Stimulated activated CD8-positive, alpha-beta memory T cell treated with anti-CD3 and anti-CD28 coated beads, Interleukin-7, amount 100 ng/mL, for 1 hour (primary cell): ENCODE measurements at places on chromosomes 7 and 10.

DNA sequence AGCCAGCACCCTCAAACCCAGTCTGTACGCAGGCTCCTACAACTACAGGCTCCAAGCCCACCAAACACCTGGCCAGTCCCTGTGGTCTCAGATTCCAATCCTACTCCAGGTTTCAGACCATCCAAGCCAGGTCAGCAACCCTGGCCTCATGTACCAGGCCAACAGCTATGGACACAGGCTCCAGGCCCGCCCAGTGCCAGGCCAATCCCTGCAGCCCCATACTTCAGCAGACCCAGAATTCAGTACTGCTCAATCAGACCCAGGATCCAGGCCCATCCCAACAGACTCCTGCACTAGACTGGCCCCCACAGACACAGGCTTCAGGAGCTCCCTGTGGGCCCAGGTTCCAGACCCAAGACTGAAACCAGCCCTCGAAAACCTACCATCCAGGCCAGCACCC lies 32.3 kb downstream of the HPSE2 start:
- no peak for DNase-seq

- no peak for DNase-seq
These were observed 240.5 kb downstream of the GLI3 start for GRCh38 chr7:41996381-41997035.

DNA sequence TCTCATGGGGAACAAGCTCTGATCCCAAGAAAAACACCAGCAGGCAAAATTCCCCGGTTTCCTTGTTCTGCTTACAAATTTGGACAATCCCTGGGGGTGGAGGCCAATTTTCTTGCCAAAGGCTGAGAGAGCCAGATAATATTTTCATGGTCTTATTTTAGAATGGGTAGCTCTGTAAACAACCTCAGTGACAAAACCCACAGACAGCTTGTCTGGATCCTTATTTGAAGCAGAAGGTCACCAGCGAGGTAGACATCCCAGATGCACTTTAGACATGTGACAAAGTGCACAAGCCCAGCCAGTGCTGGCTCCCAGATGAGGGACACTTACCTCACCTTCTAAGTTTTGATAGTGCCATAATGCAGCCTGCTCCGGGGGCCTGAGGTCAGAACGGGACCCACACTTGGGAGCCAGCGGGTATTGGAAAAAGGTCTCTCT lies 102.6 kb upstream of the DDC start:
- DNase-seq = no peak

GRCh38 chr7:100882201-100882600 lies 7.3 kb downstream of the SRRT start:
- DNase-seq = no peak

DNA sequence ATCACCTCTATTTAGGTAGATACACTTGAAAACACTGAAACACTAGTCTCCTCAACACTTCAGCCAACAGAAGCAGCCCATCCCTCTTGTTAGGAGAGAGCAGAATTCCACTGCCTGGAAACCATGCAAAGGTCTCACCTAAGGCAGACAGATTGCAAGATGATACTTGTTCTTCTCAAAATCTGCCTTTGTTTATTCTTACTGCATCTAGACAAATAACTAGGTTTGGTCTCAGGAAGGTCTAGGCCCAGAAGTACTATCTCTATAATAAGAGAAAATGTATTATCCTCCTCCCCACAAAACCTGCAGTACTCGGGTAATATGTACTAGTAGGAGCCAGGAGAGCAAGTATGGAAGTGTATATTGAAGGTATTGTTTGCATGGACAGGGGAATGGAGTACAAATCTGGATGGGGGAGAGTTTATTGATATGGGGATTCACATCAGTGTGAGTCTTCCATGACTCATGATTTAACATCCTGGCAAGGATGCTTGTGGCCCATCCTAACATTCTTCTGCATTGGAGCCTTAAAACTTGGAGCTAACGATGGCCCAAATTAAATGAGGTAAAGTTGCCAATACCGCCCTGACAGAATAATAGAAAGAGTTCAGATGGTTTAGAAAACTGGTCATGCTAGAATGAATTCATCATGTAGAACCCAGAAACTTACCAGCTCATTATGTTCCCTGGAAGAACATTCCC lies 109.2 kb downstream of the EPC1 start:
- DNase-seq = no peak

DNA sequence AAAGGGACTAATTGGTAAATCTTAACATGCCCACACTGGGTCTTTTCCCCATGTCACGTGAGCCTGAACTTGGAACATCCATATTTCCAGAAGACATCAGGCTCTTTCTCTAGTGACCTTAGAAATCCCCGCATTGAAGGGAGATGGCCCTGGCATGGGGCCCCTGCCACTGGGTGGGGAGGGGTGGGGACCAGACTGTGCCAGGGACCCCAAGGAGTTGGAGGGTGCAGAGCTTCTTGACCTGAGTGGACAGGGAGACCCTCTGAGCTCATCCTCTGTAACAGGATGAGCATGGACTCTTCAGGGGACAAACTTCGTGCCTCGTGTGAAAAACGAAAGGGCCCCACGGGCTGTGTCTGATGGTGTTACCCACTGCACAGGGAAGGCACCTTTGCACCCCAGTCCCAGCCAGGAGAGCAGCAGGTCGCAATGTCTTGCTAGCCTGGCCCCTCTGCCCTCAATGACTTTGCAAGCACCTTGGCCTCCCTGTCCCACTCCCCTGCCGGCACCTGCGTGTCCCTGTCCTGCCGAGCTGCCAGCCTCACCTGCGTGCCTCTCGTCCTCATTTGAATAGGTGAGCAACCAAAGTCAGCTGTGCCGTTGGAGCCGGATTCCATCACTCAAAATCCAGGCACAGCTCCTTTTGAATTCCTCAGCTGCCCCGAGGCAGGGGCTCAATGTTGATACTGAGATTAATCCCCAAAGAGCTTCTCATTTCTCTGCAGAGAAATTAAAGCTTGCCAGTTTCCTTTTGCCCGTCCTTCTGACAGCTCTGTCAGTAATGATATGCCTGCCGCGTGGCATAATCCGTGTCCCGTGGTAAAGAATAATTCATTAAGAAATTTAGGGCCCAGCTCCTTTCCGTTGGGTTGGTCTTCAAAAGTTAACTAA lies 234.9 kb downstream of the EBF3 start:
- DNase-seq = no peak

GRCh38 chr10:77671594-77672252 lies 34.1 kb upstream of the KCNMA1 start:
- no peak for DNase-seq

- no peak for DNase-seq
These were observed 500.1 kb downstream of the GATA3 start for GRCh38 chr10:8554574-8554973.

- no peak for DNase-seq
These were observed 129.9 kb downstream of the DOCK4 start for GRCh38 chr7:112076324-112076723.

DNA sequence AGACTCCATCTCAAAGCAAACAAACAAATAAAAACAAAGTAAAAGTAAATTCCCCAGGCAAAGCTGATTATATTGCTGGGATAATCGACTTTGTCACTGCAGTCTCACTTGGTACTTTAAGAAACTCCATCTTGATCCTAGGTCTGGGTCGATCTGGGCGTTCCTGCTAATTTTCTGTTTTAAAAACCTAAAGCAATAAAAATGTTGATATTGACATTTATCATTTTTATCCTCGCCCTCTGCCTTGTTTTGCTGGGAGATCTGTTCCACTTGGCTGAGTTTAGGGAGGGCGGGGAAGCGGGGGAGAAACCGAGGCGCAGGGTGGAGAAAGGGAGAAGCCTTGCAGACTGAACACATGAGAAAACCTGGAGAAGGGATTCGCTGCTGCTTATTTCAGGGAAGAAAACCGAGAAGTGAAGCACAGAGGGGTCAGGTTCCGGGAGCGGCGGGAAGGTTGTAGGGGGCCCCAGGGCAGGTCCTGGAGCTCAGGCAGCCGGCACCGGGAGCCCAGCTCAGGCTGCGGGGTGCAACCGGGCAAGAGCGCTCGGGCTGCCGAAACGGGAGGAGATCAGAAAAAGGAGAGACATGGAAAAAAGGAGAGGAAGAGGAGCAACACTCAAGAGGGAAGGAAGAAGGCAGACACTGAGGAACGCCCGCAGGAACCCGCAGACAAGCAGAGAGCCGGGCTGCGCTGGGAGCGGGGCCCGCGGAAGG lies 27.3 kb upstream of the KMT2C start:
- DNase-seq = no peak

DNA sequence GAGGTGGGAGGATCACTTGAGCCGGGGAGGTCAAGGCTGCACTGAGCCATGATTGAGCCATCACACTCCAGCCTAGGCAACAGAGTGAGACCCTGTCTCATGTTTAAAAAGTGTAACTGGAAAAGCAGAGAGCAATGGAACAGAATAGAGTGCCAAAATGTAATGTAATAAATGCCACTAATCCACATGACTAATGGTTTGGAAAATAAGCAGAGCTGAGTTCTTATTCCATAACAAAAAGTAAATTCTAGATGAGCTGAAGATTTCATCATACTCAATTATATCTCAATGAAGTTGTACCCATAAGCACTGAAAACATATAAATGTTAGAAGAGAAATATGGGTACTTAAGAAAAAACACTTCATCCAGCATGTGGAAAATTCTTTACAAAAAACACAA lies 132.6 kb downstream of the USP6NL start:
- DNase-seq = no peak

DNA sequence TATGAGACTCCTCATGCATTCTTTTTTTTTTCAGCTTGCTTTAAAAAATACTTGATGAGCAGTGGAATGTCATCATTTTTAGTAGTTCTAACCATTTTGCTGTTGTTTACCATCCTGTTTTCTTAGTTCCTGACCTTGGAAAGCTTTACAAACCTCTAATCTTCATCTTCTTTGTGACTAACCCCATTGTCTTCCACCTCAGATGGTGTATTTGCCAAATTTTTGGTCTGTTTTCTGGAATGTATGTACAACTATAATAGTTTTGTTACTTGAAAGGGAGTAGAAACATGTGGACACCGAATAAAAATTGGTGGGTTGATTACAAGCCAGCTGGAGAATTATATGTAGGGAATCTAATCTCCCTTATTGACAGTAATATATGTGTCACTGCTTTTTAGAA lies 172.7 kb downstream of the SND1 start:
- DNase-seq = no peak
